Stimulated activated CD4-positive, alpha-beta T cell treated with anti-CD3 and anti-CD28 coated beads, Interleukin-1b, Interleukin-23, amount 100 ng/mL, for 1 hour (primary cell): ENCODE measurements at places on chromosomes 2 and 18.

- no peak for DNase-seq
Observed at GRCh38 chr2:186477790-186478189, 8.3 kb upstream of the ZC3H15 start.

DNA sequence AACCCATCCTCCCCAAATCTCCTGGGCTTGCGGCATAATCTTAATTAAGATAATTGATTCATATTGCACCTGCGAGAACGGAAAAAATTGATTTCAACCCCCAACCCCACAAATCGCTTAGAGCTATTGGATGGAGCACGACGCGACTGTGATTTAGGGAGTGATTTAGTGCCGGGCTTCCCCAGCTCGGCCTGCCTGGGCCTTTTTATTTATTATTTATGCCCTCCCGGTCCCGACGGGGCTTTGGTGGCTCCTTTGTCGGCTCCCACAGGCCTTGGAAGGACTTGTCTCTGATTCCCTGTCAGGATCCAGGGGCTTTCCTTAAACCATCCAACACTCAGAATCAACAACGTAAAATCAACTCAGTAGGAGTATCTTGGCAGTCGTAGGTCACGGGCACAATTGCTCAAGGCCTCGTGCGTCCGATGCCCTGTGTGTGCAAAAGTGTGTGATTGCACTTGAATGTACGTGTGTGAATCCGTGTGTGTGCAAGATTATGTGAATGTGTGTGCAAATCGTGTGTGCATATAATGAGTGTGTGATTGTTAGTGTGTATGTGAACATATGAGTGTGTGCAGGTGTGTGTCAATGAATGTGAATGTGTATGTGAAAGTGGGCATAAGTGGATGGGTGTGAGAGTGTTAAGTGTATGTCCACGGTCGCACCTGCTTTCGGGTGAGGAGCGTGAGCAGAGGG, 4.3 kb upstream of the NEUROD1 start:
- DNase-seq: no peak

DNA sequence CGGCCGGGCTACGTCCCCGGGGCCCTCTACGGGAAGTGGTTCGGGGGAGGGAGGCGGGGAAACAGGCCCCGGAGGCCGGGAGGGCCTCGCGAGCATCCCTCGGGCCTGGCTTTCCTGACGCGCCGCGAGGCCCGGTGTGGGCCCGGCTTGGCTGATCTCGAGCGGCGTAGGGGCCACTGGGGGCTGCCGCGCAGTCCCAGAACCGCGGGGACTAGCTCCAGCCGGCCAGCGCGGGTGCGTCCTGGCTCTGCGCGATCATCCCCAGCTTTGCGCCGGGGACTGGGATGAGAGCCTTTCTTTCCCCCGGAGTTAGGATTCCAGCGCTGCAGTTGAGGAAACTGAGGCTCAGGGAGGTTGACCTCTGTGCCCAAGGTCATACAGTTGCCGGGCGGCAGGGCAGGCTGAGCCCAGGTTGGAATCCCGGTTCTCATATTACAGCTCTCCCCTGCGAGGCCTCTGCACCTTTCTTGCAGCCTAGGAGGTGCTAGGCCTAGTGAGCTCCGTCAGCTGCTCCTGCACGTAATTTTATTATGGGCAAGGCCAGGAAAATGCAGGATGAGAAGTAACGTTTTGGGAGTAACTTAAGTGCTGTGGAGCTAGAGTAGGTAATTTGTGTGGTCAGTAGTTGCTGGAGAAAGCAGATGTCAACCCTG, 501 bp downstream of the LPIN1 start:
- no peak for DNase-seq

DNA sequence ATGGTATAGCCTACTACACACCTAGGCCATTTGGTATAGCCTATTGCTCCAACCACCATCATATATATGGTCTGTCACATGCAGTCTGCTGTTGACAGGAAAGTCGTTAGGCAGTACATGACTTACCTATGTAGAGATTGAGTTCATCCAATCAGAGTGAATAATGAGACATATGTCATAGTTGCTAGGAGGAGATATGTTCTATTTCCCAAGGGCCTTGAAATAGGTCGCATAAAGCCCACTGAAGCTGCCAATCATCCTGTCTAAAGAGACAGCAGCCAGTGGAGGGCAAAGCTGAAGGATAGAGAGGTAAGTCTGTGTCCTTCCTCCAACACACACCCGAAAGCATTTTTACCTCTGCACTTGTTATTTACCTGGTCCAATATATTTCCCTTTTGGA, 263.4 kb downstream of the PTPRM start:
- no peak for DNase-seq

GRCh38 chr2:63408530-63408929, 179.7 kb downstream of the WDPCP start:
- DNase-seq: no peak

DNA sequence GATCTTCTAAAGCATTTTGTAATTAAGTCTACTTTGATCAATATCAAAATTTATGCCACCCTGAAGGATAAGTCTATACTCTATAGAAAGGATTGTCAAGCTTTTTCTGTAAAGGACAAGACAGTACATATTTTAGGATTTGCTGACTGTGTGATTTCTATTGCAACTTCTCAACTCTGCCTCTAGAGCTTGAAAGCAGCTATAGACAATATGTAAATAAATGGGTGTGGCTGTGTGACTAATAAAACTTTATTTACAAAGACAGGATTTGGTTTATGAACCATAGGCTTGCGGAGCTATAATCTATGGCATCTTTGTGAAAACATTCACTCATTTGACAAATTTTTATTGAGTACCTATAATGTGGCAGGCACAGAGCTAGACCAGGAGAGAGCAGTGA, 18.4 kb downstream of the UPP2 start:
- no peak for DNase-seq
